ENCODE measurements at places on chromosomes 11 and 22. TPM values are rescaled to one million over a fixed set of nuclear protein-coding genes. Genes with fewer than 3 reads are reported as not detected.

DNA sequence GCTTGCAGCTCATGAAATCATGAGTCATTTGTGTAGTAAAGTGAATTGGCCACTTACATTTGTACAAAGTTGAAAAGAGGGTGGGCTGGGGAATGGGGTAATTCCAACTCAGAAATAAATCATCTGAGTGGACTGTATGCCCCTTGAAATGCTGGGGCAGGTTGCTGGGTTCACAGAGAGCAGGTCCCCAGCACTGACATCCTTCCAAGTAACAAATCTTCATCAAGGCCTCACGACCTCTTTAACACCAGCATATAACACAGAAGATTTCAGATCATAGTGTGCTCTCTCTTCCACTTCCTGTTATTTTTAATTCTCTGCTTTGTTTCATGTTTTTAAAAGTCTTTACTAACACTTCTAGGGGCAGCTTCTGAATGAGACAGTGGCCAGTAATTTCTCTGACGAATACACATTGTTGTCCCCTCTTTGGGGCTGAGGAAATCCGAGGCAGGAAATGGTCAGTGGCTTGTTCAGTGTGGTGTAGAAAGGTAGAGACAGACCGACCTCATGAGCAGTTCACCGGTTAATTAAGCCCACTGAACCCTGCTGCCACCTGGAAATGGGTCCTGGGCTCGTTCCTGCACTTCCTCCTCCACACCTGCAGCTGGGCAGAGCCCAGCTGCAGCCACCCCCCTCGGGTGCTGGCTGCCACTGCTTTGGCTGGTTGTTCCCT is 127.7 kb downstream of the MAML2 start:
- no peak overlapping the region for H3K27ac ChIP-seq
- H3K4me3 ChIP-seq = no peak overlapping the region
- no peaks in the 10 kb centered on the region for H3K36me3 ChIP-seq
- H3K4me1 ChIP-seq = peaks cover 3% of the 10 kb centered on the region

- DNase-seq = no peak
- H3K27me3 ChIP-seq = no peaks in the 10 kb centered on the region
- H3K4me1 ChIP-seq = peaks cover 19% of the 10 kb centered on the region
- no peak overlapping the region for H3K4me3 ChIP-seq
Measured at GRCh38 chr11:117545706-117546105, 218.1 kb downstream of the CEP164 start.

DNA sequence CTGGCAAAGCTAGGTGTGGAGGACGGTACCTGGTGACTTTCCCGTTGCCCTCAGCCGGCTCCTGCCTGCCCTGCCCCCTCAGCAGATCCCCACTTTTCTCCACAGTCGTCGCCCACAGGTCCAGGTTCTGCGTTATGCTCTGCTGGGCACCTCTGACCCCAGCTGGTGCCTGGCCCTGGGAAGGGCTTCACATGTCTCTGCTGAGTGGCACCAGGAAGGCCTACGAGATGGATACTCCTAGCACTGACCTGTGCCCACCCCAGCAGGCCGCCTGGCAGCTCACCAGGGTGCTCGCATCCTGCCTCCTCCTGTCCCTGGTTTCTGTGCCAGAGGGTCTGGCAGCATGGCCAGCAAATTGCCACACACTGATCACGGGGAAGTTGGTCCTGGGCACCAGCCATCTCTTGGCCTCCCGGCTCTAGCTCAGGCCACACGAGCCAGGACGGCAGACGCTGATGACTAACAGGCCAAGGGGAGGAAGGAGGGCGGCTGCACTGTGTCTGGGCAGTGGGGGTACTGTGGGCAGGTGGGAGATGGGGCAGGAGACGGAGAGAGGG is 13.8 kb downstream of the CARS1 start:
- no peak for DNase-seq
- no peaks in the 10 kb centered on the region for H3K4me1 ChIP-seq
- peaks cover 49% of the 10 kb centered on the region for H3K36me3 ChIP-seq
- no peaks in the 10 kb centered on the region for H3K27me3 ChIP-seq
- H3K4me3 ChIP-seq = no peak overlapping the region

DNA sequence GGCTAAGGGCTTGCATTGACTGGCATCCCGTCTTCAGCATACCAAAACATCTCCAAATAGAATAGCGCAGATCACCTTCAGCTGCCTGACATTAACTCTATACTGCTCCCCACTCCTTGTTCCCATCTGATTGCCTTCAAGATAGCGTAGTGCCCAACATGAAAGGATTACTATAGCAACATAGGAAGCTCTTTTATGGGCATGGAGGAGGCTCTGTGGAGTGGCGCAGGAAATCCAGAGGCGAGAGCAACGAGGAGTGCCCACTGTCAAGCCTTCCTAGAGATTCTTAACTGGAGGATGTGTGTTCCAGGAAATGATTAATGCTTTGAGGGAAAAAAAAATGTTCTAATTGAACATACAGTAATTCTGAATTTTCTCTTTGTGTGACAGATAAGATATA is 213.3 kb downstream of the CADM1 start:
- no peak overlapping the region for H3K4me3 ChIP-seq
- peaks cover 8% of the 10 kb centered on the region for H3K4me1 ChIP-seq
- H3K36me3 ChIP-seq = no peaks in the 10 kb centered on the region
- H3K27ac ChIP-seq = no peak overlapping the region
- DNase-seq = no peak
- no peaks in the 10 kb centered on the region for H3K27me3 ChIP-seq

The OR52N4 gene
- total RNA-seq = not detected

GRCh38 chr22:32103658-32104315 is 55.3 kb downstream of the C22orf42 start:
- H3K4me1 ChIP-seq = no peaks in the 10 kb centered on the region
- H3K27me3 ChIP-seq = no peaks in the 10 kb centered on the region
- H3K36me3 ChIP-seq = no peaks in the 10 kb centered on the region
- H3K27ac ChIP-seq = no peak overlapping the region

Data from H1 (cell line).